ENCODE measurements at places on chromosomes 6 and 20. TPM values are rescaled to one million over a fixed set of nuclear protein-coding genes. Genes with fewer than 3 reads are reported as not detected.

GRCh38 chr20:56414842-56415765 is 3.0 kb downstream of the CASS4 start:
- DNase-seq: no peak

GRCh38 chr6:12383448-12383847 is 93.3 kb downstream of the EDN1 start:
- DNase-seq: no peak

DNA sequence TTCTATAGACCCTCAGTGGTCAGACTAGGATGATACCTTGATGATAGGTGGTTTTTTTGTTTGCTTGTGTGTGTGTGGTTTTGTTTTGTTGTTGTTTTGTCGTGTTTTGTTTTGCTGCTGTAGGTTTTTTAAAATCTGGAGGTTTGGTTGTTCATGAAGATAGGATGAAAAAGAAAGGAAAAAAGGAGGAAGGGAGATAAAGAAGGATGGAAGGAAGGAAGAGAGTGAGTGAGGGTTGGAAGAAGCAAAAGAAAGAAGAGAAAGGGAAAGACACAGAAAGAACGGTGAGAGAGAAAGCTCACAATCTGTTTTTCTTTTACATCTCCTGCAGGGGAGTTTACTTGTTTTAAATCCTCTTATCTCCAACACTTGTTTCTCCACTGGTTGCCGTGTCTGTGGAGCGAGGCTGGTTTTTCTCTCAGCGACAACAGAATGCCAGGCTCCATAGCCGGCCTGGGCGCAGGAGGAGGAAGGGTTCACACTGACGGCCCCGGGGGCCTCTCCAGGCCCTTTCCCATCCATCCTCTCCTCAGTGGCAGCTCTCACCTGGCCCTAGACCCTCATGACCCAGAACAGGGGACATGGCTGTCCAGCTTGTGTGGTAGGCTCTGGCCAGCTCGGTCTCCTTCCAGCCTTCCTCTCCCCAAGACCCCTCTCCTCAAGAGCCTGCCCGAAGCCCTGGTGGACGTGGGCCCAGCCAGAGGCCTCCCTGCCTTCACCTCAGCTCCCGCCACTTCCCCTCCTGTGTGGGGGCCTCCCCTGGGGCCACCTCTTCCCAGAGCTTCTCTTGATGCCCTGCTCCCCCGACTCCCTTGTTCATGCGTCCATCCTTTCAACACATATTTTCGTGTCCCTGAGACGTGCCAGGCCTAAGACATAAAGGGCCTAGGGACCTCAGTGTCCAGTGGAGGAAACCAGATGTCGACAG is 168.4 kb downstream of the VEGFA start:
- DNase-seq: no peak

- no peak for DNase-seq
Observed at GRCh38 chr20:56343861-56344381, 14.9 kb upstream of the FAM210B start.

Gene SIRPB1
- not detected for total RNA-seq

Gene SMLR1
- not detected for total RNA-seq

Gene HLA-DQA1
- total RNA-seq: not detected

Gene C2
- total RNA-seq: not detected

Gene PERP
- 19.0 TPM for total RNA-seq
